NCI-H2029 treated with DMSO at 0.1 percent for 48 hours (cell line): ENCODE measurements at places on chromosomes 2 and 18.

DNA sequence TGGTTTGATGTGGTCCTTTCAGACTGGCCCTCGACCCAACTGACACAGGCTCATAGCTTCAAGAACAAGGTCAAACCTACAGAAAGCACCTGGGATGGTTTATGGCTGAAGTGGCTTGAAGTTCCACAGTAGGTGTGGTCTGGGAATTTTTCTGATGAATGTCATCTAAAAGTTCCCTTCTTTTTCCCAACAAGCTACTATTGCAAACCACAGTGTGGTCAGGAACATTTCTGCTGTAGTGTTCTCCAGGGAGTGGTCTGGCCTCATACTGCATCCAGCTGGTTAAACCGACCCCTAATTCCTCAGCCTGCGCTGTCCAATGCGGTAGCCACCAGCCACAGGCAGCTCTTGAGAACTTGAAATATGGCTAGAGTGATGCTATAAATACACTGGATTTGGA lies 92.7 kb downstream of the FAM124B start:
- no peak for DNase-seq

DNA sequence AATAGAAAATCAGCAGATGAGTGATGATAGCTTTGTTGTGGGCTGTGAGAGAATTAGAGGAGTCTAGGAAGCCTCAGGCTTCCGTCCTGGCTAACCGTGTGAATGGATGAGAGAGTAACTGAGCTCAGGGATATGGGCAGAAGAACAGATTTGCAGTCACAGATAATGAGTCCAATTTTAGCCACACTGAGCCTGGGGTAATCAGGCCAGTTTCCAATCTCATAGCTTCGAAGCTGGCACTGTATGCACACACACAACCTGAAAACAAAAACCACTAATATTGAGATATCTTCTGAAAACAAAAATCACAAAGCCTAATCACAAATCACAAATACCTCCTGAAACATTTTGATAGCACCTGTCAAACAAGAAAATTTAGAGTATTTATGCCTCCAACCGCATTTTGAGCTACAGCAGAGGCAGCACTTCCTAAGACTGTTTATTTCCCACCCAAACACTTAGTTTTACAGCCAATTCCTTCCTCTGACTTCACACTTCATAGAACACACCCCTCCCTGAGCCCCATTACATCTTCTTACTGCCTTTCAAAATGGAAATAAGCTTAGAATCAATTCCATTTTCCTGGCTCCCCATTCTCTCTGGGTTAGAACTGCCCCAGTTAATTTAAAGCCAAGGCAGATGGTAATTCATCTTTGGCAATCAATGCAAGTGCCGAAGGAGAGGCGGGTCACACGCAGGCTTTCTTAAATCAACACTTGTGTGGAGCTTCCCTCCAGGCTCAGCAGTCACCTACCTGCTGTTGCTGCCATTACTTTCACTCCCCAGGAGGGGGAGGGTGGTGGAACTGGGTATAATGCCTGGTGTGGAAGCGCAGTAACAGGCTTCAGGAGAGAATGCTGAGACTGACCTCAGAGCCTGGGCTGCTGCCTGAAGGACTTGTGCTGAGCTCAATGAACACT lies 18.9 kb downstream of the TTR start:
- no peak for DNase-seq

- no peak for DNase-seq
These were observed 279.2 kb downstream of the ALPK2 start for GRCh38 chr18:58349650-58350049.

- no peak for DNase-seq
These were observed 33.0 kb downstream of the GPR75 start for GRCh38 chr2:53826587-53827397.

- DNase-seq, result no peak
These were observed 1376.4 kb upstream of the CRIM1 start for GRCh38 chr2:34979148-34979547.
